ENCODE measurements at places on chromosomes 1 and 21. TPM values are rescaled to one million over a fixed set of nuclear protein-coding genes. Genes with fewer than 3 reads are reported as not detected.

DNA sequence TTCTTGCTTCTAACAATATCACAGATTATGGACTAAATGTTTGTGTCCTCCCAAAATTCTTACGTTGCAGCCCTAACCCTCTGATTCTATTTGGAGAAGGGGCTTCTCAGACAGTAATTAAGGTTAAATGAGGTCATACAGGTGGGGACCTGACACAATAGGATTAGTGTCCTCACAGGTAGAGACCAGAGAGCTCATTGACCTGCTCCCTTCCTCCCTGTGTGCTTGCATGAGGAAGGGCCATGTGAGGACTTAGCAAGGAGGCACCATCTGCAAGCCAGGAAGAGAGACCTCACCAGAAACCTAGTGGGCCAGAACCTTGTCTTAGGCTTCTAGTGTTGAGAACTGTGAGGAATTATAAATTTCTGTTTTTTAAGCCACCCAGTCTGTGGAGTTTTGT lies 322.6 kb downstream of the SMYD3 start:
- DNase-seq = no peak

DNA sequence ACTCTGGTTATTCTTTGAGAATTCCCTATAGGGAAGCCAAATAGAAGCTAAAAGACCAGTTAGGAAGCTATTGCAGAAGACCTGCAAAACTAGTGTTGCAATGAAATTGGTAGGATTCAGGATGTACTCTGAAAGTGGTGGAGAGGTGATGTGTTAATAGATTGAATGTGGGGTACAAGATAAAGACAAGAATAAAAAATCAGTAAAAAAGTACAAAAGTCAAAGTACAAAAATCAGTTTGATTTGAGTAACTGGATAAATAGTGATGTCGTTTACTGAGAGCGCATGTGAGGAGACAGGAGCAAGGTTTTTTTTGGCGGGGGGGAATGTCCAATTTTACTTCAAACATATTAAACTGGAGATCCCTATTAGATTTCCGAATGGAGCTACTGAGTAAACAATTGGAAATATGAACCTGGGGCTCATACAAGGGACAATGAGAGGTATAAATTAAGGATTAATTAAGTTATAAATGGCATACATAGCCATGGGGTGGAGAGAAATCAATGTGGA lies 2.5 kb upstream of the DCAF8 start:
- DNase-seq = no peak

The LCE1D gene
- total RNA-seq = not detected

- DNase-seq = no peak
Observed at GRCh38 chr1:29800522-29800956, 564.2 kb downstream of the PTPRU start.

DNA sequence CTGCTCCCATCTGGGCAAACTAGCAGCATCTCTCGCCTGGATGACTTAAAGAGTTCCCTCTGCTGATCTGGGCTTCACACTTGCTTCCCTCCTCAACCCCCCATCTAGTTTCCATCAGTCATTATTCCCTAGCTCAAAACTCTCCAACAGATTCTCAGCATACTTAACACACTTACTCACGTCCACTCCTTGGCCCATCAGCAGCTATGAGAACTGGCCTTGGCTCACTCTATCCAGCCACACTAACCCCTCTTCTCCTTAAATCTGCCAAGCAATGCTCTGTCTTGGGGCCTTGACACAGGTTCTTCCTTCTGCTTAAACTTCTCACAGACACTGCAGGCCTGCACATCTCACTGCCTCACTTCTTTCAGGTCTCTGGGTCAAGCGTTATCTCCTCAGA lies 41.6 kb downstream of the GNG12 start:
- DNase-seq = peak; percentile 87

DNA sequence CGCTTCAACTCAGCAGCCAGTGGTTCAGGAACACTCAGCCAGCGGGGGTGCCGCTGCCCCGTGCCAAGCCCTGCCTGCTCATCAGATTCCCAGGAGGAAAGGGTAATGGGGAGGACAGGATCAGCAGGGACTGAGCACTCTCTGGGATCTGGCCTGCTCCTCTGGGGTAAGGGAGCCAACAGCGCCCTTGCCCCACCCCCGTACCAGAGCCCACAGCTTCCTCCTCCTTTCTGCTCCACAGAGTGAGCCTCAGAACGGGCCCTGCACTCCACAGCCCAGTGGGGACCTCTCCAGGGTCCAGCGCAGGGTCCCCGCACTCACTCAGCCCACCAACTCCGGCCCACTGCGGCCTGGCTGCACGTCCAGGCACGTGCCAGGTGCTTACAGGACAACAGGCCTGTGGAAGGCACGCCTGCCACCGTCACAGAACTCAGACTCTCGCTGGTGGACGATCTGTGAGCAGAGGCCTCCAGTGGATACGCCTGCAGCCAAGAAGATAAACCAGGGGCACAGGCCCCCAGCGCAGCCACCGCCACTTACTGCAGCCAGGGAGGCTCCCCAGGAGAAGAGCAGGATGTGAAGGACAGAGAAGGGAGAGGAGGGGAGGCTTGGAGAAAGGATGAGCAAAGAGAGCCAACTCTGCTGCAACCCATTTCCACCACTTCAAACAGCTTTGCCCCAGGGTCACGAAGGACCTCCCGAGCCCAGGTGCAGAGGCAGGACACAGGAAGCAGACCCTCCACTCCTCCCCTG lies 2.1 kb downstream of the MEGF6 start:
- DNase-seq = no peak

- peak; percentile 24 for DNase-seq
Observed at GRCh38 chr1:7940745-7941436, at the start of gene TNFRSF9. TNFRSF9 (minus strand) TSS chr1:7940839; CDS start chr1:7939994, 845 bp downstream.

DNA sequence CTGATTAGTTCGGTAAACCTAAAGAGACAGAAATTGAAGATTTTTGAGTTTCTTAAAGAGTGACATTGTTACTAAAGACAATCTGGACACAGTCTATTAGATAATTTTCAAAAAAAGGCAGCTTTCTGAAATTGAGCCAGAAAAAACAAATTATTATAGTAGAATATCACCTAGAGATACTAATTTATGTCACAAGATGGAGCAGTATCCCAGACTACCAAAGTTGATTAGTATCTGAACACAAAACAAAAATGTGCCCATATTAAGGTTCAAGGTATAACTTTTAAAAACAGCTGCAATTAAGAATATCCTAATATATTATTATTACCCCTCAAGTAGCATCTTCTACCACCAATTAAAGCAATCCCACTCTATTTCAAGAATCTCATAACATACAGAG lies 40.5 kb upstream of the SYT2 start:
- no peak for DNase-seq
